ENCODE measurements at places on chromosomes 16 and 17.

GRCh38 chr17:42378959-42379594 lies 9.2 kb downstream of the STAT3 start:
- no peak for DNase-seq

GRCh38 chr17:5209396-5209795 lies 17.7 kb upstream of the ZNF594 start:
- no peak for DNase-seq

DNA sequence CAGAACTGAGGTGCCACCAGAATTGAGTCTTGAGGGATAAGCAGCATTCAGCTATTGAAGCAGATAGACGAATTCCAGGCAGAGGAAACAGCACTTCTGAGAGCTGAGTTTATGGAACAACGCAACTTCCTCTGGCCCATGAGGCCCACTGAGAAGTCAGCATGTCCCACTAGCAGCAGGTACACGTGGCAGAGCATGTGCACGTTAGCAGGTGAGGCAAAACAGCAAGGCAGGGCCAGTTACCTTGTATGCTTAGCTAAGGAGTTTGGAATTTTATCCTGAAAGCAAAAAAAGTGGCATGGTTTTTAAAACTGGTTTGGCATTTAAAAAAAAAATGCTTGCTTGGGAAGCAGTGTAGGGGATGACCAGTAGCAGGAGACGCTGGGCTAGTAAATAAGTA lies 305.6 kb downstream of the CPPED1 start:
- DNase-seq = no peak

DNA sequence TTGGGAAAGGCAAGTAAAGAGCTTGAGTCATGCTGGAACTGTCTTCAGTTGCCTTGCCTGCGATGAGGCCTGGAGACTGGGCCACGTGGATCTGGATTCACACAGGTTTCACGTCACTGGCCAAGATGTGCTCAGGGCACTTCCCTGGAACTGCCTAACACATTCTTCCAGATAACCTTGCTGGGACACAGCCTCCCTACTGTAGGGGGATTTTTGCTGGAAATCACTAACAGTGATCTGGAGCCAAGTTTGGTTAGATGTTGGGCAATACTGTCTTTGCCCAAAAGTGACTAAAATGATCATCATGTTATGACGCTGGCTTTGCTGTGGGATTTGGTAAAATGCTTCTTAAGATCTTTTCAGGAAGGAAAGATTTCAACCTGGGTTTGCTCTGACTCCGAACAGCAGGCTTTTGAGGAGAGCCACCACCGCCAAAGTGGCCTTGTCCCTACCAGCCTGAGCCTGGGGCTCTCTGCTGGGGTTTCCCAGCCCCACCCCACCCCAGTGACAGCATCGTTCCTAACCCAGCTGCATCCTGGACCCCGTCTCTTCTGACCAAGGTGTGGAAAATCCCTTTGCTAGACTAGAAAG lies 14.7 kb downstream of the C1QTNF1 start:
- DNase-seq = no peak

- DNase-seq = no peak
These were observed 772 bp downstream of the NTN1 start for GRCh38 chr17:9021992-9022572.

DNA sequence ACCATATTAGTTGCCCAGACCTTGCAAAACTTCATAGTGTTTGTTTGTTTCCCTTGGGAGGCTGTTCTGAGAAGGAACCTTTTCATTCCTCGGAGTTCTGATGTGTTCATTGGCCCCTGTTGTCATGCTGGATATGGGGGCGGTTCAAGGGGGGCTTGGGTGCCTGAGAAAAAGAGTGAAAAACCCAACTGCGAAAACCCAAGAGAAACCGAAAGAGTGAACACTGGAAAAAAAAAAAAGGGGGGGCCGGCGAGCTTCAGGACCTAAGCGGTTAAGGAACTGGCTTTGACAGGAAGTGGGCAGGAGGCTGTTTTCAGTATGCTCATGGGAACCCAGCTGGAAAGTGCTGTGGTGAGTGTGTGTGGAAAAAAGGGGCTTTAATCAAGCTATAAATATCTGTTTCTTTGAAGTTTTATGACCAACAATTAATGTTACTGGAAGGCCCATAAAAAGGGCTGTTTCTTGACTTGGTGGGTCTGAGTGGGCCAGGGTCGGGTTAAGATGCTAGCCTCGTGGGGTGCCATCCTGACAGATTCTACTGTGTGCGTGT lies 510.7 kb downstream of the MAF start:
- no peak for DNase-seq

- no peak for DNase-seq
These were observed 3.5 kb upstream of the LGALS9 start for GRCh38 chr17:27627514-27627913.

- DNase-seq = no peak
These were observed 8.5 kb downstream of the ST6GALNAC1 start for GRCh38 chr17:76635039-76635438.

- no peak for DNase-seq
These were observed 18.3 kb upstream of the CBX8 start for GRCh38 chr17:79814974-79815835.

DNA sequence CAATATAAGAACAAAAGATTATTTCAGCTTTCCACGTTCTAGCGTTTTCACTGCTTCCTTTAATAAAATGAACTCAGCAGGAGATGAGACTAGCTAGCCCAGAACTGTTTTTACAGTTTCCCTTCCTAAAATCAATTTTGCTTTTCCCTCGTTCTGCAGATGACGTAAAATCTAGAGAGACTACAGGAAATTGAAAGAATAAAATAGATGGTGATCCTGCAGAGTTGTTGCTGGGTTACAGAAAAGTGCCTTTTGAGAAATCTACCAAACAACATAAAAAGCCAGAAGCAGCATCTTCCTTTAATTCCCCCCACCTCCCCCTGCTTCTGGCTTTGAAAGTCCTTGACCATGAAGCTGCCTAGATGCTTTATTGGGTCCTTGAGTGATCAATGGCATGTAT lies 96.8 kb upstream of the CLEC3A start:
- no peak for DNase-seq

DNA sequence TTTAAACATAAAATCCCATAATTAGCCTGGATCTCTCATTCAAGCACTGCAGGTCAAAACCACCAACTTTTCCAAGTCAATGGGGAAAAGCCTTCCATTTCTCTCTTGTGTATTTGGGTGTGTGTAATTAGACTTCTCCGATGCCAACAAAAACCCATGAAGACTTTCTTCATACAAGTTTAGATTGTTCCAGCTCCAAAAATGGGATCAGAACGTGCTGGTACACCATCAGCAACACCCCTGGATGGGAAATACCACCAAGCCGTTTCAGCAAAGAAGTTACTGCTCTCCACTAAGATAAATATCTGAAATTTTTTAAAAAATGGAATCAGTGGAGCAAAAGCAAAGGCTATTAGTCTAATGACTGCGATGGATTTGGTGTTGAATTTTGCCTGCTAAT lies 837.3 kb upstream of the SOX9 start:
- no peak for DNase-seq

- DNase-seq = no peak
These were observed 22.2 kb downstream of the CDK5RAP3 start for GRCh38 chr17:47993031-47993564.

- no peak for DNase-seq
These were observed 410.0 kb upstream of the HSBP1 start for GRCh38 chr16:83397601-83398291.

- DNase-seq = no peak
These were observed at the start of gene MRC2 for GRCh38 chr17:62627219-62627903. Gene MRC2 (plus strand): TSS chr17:62627670. CDS start chr17:62627803, 133 bp downstream.

- no peak for DNase-seq
These were observed 3.0 kb downstream of the C16orf54 start for GRCh38 chr16:29742683-29743275.

GRCh38 chr17:15894258-15894657 lies 50.7 kb upstream of the ADORA2B start:
- no peak for DNase-seq

GRCh38 chr17:73112246-73112645 lies 19.8 kb upstream of the SLC39A11 start:
- DNase-seq = no peak

DNA sequence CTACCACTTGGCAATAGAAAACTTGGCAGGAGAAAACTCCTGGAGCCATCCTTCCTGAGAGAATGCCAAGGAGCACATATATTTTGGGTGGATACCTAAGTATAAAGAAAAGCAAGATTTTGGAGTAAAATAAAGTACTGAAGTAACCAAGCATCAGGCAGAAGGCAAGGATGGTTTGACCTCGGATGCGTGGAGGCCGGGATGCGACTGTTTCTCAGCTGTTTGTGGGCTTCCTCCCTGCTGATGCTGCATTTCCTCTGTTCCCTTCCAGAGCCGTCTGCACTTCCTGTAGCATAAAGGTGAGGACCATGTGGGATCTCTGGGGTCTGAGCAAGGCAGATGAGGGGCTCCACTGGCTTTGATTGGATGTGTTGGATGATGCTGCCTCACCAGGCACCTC lies 5.5 kb upstream of the TCF25 start:
- no peak for DNase-seq

DNA sequence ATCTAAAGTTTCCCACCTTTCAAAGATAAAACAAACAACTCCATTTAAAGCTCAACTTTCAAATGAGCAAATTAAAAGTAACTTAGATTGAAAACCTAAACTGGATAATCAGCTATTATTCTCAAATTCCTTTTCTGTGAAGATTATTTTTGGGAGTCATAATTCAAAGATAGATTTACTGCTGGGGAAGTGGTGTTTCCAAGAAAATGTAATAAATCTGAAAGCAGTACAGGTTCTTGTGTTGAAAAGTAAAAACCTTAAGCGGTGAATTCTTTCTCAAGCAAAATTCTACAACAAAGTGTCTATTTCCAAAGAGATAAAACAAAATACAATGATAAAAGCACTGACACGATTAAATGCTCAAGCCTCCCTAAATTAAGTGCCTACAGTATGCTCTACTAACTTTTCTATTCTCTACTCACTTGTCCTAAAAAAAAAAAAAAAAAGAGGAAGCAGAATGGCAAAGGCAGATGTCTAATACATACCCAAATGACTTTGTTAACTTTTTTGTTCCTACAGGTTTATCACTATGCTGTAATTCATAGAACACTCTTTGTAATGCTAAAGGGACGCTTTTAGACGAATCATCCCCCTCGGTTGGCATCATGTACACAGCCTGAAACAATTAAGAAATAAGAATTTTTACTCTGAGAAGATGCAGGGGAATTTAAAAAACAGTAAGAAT lies 34.5 kb downstream of the LITAFD start:
- DNase-seq = no peak

- DNase-seq = no peak
These were observed 78.2 kb downstream of the NXN start for GRCh38 chr17:901191-901950.

DNA sequence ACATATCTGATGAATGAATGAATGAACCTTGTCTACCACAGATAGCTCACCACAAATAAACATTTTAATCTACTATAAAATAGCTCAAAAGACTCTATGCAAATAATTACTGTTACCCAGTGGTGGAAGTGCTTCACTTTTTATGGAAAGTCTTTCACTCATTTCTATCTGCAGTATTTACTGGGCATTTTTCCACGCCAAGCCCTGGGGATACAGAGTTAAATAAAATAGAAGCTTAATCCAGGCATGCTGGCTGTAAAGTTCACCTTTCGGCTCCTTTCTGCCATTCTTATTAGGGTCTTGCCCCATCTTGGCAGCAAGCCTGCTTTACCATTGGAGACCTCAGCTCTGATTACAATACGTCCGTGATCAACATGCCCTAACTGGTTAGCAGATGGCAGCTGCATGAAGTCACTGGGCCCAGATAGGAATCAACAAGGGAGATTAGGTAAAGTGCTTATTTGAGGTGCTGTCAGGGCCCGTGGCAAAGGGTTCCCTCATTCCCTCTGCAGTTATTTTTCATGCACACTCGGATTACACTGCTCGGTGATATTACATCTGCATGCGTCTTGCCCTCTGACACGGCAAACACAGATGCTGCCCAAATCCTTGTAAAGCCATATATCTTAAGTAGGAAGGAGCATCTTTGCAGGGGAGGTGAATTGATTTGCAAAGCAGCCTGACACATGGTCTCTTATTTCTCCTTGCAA lies 648.9 kb downstream of the WWOX start:
- DNase-seq = no peak

DNA sequence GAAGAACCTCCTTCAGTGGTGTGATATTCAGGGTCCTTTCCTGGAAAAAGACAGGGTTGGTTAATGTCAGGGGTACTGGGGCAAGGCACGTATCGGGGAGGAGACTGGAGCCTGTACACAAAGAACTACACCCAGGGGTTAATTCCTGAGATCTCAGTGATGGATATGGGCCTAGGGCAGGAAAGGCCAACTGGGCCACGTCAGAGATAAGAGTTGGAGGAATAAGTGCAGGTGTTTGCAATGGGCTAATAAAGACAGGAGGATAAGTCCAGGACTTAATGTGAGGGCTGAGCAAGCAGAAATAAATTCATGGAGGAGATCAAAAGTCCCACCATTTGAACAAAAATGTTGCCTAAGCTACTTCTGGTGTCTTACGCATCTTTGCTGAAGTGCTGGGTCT lies 10.4 kb upstream of the HERPUD1 start:
- DNase-seq = no peak

- DNase-seq = no peak
These were observed 107.9 kb downstream of the SMG6 start for GRCh38 chr17:2195729-2196128.

DNA sequence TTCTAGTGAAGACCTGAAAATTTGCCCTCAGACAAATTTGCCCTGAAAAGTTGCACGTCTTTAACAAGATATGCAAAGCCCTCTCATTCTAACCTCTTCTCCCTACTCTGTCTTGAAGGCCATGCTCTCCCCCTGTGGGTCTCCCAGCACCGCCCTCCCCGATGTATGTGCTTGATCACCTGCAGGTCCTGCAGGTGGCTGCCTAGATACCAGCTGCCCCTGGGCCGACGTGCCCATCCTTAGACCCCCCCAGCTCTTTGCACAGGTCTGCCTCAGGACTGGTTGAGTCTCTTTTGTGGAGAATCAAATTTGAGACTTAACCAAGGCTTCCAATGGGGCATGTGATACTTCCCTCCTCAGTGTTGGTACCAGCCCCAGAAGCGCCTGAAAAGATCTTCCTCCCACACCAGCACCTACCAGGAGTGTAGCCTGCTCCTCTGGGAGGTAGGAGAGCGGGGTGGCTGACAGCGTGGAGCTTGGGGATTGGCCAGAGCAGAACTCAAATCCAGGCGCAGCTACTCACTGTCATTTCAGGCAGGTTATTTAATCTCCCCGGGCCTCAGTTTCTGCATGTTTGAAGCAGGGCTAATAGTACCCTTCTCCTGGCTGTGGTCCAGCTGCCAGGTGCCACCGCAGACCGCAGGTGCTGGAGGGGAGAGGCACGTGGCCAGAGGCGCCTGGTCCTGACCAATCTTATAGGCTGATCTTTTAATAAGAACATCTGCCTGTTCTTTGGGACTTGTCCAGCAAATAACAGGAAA lies 4.5 kb upstream of the MRPL38 start:
- DNase-seq = no peak

DNA sequence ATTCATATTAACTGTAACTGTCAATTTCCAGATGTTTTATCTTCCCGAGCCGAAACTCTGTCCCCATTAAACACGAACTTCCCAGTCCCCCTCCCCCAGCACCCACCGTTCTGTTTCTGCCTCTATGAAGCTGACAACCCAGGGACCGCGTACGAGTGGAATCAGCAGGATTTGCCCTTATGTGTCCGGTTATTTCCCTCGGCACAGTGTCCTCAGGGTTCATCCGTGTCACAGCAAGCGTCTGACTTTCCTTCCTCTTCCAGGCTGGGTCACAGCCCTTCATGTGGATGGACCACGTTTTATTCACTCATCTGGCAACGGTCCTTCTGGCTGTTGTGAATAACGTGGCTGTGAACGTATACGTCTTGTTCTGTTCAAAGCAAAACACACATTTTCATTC lies 31.3 kb downstream of the METRNL start:
- DNase-seq = no peak
